ENCODE measurements at places on chromosomes 6 and 20.

DNA sequence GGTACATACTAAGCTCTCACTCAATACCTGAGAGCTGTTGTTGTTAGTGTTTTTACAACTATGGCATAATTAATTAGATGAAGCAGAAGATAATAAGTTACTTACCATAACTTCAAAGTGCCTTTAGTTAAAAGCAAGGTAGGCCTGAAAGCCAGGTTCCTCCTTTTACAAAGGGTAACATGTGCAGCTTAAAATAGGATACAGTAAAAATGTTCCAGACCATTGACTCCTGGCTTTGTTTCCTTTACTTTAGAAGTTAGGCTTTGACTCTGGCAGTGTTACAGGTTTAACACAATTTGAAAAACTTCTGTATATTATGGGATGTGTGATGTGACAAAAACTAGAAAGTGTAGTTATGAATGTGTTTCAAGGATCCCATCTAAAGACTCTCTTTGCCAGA is 522.5 kb downstream of the EPM2A start:
- no peak for DNase-seq

DNA sequence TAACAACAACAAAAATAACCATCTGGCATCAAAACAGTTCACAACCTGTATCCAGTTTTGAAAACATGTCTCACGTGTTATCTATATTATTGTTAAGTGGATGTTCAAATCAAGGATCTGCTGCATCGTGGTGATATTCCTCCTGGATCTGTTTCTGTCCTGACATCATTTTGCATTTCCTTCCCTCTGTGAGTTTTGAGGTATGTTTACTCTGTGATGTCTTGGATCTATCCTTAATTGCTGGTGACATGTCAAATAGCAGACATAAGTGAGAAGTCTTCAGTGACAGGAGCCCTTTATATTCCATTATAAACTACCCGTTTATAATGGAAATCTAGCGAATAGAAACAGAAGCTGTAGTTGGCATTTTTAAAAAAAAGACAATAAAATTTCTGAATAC is 381.8 kb upstream of the NOX3 start:
- DNase-seq, result no peak

- peak; percentile 44 for DNase-seq
Measured at GRCh38 chr6:6315660-6316059, 4.8 kb downstream of the F13A1 start.

GRCh38 chr20:58504566-58504965 is 10.6 kb downstream of the APCDD1L start:
- no peak for DNase-seq

- no peak for DNase-seq
Measured at GRCh38 chr6:45477790-45478189, 100.1 kb upstream of the SUPT3H start.

Measured in AG08395 (cell line).